Stimulated activated CD4-positive, alpha-beta T cell treated with anti-CD3 and anti-CD28 coated beads, Interleukin-1b, Interleukin-23, amount 100 ng/mL, for 24 hours (primary cell): ENCODE measurements at places on chromosomes 3 and 15.

DNA sequence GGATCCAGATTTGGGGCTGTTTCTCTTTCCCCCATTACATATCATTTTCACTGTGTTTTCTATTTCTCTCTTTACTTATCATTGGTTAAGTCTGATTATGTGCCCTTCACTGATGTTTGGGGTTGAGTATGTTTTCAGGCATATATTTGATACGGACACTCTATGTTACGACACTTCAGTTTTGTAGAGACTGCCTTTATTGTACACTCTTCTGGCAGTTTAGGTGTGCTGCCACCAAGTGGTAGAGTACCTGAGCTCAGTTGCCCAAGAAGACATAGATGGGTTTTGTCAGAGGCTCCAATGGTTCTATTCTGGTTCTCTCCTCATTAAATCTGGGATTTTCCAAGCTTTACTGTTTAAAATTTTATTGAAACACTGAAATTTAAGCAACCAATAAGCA is 255.0 kb upstream of the ROPN1 start:
- no peak for DNase-seq

GRCh38 chr3:37985637-37986320 is 4.8 kb upstream of the VILL start:
- DNase-seq, result no peak

DNA sequence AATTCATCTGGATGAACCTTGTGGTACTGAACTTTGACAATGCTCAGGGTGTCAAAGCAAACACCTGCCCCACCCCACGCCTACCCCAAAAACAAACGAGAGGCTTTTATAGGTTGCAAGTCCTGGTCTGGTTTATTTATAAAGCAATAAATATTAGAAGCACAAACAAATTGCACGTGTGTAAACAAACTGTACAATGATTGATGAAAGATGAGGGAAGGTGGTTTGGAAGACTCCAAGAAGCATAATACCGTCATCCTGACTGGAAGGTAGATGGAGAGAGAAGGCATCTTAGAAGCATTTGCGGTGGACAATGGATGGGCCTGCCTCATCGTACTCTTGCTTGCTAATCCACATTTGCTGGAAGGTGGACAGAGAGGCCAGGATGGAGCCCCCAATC is 5.2 kb downstream of the ACTC1 start:
- no peak for DNase-seq

DNA sequence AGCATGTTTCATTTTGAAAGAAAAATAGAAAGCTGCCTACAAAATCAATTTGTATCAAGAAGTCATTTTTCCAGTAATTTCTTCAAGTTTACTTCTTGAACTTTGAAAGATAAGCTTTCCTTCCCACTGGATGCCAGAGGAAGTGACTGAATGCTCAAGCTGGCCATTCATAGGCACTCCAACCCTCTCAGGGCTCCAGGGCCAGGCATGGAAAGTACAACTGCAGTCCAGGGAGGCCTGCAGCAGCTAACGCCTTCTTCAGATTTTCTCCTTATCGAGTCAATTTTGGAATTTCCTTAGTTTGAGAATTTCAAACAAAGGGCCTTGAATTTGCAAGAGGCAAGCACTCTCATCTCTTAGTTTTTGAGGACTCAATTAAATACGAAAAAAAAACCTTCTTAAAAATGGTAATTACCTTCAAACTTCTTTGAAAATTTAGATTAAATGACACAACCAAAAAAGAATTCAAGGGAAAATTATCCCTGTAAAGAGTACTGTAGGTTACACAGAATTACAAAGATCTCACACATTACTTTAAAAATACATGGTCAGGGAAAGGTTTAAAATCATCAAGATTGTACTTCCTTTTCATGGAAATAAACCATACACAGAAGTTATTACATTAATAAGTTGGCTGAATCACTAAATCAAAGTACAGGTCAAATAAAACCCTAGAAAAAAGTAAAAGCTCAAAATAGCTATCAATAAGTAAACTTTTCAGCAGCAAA is 2.5 kb downstream of the UBP1 start:
- DNase-seq, result no peak

DNA sequence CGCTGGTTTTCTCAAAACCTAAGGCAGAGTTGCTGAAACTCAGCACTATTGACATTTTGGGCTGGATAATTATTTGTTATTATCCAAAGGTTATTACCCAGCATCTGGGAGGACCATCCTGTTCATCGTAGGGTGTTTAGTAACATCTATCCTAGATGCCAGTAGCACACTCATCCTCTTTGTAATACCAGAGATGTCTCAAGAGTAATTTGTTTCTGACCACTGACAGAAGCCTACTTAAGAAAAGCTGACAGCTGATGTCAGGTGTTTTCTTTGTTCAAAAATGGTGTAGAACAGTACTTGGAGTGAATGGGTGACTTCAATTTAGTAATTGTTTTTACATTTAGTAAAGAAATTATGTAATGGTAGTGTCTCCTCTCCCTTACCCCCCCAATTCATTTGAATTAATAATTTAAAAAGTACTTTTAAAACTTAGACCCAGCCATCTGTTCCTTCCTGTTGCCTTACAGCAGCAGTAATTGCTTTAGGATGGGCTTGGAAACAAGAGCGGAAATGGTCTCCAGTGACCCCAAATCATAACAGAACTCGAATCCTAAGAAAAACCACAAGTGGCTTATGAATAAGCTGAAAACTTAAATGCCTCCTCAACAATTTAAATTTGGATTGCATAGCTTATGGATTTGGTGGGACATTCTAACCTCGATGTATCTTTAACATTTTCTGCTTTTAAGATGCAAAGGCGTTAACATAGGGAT is 105.4 kb downstream of the PTPRG start:
- DNase-seq, result no peak

GRCh38 chr3:141465221-141465620 is 21.6 kb upstream of the RASA2 start:
- DNase-seq, result no peak

- peak; percentile 32 for DNase-seq
Measured at GRCh38 chr3:113532698-113533533, 561 bp downstream of the SIDT1 start.
